CD4-positive, alpha-beta T cell treated with Interleukin-6 at 100 ng/mL for 8 hours (primary cell): ENCODE measurements at places on chromosomes 11 and 22.

- no peak for DNase-seq
Measured at GRCh38 chr11:128881221-128881620, 9.9 kb upstream of the KCNJ5 start.

- no peak for DNase-seq
Measured at GRCh38 chr11:44716256-44716655, 10.5 kb upstream of the TSPAN18 start.

GRCh38 chr22:21936151-21936775 is 16.4 kb downstream of the PPM1F start:
- DNase-seq, result no peak

- peak; percentile 47 for DNase-seq
Measured at GRCh38 chr11:119741369-119742262, 12.6 kb upstream of the NECTIN1 start.

GRCh38 chr11:104846216-104846615 is 52.0 kb downstream of the CASP12 start:
- no peak for DNase-seq

DNA sequence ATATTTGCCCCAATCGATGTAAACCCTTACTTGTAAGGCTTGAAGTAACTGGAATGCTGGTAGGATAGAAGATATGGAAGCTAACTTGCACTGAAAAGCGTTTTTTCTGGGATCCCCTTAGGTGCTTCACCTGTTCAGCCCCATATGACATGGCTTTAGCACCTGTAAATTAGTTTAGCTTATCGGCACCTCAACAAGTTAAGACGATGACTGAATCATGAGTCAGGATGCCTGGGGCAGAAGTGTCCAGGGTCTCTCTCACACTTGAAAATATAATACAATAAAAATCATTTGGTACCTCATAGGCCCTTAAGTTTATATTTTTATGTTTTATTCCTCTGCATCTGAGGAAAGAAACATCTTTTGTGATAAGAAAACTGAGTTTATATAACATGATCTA is 409.2 kb upstream of the LRRC4C start:
- no peak for DNase-seq

DNA sequence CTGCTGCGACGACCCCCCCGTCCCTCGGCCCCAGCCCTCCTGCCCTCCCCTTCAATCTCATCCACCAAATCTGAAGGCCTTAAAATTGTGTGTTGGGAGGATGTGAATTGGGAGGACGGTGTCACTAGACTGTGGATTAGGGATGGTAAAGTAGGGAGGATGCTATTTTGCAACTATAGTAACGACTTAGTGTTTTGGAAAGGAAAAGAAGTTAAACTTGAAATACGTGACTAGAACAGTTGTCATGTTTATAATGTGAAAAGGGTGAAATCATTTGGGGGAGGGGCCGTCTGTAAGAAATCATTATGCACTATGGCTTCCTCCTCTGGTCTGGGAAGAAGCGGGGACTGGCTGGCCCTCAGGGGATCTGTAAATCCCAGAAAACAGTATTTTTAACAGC is 43.4 kb upstream of the NNMT start:
- DNase-seq, result no peak

GRCh38 chr11:118911113-118911879 is 14.4 kb downstream of the BCL9L start:
- DNase-seq, result no peak

DNA sequence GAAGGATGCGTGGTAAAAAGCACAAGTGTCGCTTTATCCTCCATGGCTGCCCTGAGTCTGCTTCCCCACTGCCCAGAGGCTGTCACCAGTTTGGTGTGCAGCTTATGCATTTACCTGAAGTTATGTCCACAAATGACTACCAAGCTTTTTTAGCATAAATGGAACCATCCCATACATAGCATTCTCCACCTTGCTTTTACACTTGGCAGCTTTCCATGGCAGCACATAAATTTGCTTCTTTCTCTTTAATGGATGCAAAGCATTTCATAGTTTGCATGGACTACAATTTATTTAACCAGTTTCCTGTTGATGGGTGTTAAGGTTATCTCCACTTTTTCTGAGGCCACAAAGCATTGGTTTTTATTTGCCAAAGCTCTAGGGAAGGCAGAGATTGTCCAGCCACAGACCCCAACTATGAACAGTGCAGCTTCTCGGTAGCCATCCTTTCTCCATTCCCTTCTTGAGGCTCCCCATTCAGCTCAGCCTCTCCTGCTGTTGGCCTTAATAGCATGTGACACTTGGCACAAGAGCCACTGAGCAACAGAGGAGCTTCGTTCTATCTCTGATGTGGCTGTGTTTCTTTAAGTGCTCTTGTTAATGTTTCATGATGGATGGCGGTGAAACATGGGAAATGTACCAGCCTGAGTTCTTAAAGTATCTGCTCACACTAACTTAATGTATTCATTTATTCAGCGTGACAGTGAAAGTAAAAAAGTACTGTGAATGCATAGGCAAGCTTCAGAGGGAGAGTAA is 59.8 kb upstream of the NAV2 start:
- no peak for DNase-seq

DNA sequence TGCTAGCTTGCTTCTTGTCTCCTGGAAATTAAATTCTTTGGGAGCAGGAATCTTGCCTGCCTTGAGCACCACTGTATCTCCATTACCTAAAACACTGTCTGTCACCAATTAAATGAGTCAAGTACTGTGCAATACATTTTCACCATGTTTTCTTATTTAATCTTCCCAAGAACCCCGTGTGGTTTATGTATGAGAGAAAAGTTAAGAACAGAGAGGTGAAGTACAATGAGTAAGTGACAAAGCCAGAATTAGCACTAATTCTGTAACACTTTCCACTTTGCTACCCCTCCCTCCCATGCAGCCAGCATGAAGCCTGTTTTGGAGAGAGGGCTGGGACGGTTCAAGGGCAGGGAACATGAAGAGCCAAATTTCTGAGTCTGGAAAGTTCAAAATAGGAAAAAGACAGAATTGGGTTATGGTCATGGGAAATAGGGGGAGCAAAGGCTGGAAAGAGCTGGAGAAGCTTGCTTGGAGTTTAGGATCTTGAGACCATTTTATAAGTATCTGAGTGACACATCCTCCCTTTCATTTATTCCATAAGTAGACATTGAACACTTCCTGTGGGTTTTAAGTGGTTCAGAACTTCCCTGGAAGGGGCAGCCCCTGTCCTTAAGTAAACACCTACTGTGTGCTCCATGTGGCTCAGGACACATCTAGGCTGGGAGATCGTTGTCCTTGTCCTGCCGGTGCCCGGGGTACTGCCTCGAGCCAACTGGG is 60.5 kb upstream of the CHST1 start:
- no peak for DNase-seq

GRCh38 chr11:93348930-93349329 is 18.4 kb downstream of the DEUP1 start:
- DNase-seq, result no peak

- no peak for DNase-seq
Measured at GRCh38 chr22:18906896-18907295, 776 bp downstream of the DGCR6 start.

DNA sequence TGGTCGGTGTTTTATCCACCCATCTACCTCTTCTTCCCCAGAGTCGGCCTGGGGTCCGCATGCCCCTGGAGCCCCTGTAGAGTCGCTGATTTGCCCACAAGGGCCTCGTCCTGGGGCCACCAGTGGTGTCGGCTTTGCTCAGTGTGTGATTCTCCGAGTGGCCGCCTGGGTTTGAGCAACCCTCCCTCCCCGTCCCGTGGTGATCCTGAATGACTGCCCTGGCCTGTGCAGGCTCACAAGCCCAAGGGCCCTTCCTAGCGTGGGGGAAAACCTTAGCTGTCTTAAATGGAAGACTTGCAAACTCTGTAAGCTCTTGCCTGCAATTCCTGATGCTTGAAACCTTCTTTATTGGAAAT is 128.3 kb downstream of the OSBP2 start:
- no peak for DNase-seq

DNA sequence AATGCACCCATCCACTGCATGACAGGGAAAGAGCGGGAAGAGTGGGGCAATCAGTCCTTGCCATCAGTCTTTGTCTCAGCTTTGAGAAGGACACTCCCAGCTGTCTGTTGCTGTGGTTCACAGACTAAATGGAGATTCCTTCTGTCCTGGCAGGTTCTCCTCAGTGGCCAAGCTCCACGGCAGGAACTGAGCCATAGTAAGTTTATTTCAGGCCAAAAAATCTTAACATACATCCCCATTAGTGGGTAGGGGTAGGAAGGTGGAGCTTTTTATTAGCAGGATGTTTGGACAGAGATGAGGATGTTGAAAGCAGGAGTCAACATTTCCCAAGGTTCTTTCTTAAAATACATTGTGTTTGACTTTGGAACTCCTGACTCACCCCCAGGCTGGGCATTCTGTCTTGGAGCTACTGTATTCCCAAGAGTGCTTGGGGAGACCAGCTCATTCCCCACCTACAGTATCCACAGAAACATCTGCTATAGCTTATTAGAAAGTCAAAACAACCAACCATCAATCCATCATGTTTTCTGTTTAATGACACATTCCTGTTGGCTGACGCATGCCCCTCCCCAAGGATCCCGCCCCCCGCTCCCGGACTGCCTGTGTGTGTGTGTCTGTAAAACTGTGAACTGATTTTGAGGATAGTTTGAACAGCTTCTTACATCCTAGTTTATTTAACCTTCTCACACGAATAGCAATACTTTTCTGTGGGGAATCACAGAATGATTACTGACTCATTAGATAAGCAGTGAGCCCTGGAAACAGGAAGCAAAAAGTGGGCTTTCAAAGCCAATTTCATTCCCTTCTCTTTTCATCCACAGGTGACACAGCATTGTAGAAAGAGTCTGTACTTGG is 109.5 kb downstream of the CCDC81 start:
- no peak for DNase-seq

- DNase-seq, result no peak
Measured at GRCh38 chr11:66450560-66450959, 11.9 kb upstream of the MRPL11 start.

DNA sequence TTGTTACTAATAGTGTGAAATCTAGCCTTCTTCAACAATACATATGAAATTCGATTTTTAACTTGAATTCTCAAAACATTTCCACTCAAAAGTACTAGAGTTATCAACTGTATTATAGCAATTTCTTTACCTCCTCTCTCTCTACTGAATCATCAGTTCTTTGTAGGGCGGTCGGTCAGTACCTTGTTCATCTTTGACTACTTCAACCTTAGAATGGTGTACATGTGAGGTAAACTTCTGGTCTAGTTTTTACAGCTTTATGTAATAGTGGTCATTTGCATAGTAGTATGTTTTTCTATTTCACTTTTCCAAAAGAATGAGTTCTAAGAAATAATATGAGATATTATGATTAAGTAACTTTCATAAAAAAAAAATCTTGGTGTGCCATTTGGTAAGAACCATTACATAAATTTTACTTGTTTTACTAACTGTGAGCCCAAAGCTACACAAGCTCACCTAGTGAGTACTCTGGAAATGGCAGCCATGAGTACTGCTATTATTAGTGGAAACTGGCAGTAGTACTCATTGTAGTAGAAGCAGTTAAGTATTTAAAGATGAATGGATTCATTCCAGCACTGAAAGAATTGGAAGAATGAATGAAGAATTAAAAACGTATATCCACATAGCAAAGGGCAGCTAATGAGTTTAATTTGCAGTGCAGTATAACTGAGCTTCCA is 30.1 kb downstream of the SESN3 start:
- no peak for DNase-seq

- peak; percentile 47 for DNase-seq
Measured at GRCh38 chr22:26330971-26331625, 98.0 kb upstream of the ASPHD2 start.

DNA sequence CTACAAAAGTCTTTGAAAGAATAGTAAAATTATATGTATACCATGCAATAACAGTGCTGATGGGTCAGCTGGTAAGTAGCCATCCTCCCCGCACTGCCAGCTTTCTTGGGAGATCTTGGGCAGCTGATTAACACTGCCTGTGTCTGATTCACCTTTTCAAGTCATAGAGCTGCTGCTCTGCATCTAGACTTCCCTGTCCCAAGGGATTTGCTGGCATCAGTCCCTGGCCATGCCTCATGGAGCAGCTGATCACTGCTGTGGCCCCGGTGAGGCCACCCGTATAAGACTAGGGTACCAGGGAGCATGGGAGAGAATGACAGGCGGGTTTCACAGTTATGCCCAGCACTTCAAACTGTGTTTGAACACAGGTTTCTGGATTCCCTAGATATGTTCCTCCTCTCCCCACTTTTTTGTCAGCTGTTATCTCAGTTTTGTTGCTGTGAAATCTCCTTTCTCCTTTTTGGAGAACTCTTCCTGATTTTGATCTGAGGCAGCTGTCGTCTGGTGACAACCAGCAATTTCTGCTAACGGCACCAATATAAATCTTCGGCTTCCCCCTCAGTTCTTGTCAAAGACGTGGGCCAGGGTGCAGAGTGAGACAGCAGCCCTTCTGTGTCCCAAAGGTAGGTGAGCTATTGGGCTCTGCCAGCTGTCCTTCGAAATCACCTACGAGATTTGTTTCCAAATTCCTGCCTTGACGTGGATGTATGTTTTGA is 438.9 kb downstream of the NTM start:
- DNase-seq, result no peak

DNA sequence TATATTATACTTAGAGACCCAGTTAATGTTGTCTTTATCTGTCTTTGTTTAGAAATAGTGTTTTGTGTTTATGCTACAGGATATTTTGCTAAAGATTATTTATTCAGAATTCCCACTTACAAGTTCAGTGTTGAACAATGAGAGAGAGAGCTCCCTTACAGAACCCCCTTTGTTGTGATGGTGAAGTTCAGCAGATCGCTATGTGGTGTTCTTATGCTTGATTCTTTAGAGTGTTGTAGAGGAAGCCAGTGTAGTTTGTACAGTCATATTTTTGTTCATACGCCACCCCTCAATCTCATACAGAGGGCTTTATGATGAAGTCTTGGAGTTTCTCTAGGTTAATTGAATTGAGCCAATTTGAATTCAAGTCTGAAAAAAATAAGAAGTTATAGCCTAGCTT is 150.2 kb downstream of the TMEM135 start:
- no peak for DNase-seq

- DNase-seq, result no peak
Measured at GRCh38 chr11:97772705-97773104, 1248.0 kb upstream of the CNTN5 start.

DNA sequence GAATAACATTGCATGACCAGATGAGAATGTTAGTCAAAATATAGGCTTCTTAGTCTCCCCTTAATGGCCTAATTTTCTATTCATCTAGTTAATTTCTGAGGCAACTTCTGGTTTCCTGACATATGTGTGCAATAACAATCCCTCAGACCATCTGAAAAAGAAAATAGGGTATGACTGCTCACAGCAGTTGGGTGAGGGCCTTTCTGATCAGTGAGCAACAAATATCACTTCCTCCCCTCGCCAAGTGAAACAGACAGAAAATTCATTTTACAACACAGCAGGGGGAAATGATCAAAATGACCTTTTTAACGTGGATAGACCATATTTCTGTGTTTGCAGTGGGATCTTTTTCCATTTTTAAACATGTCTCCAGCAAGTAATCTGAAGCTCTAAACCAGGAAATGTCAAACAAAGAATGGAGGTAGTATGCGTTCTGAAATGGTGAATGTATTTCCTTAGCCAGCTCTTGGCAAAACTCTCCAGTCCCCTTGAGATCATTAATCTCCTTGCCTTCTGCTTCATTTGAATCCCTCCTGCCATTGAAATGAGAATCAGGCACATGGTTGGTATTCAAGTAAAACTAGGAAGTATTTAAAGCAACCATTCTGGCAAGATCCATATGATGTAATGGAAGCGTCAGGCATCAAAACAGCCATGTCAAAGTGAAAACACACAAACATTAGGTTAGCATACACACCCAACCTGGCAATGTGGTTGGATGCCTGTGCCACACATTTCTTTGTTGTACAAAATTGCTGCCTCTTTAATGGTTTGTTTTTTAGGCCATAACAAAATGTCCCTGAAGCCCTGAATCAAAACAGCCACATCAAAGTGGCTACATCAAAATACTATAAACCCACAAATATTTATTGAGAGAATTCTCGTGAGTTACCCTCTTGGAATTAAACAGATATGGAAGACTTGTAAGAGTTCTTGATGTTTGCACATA is 100.1 kb downstream of the SLC1A2 start:
- DNase-seq, result no peak
